ENCODE measurements at places on chromosomes 11 and 22.

- no peak for DNase-seq
Observed at GRCh38 chr22:37870273-37870672, 21.1 kb downstream of the EIF3L start.

- no peak for DNase-seq
Observed at GRCh38 chr11:74479732-74480123, 12.4 kb upstream of the KCNE3 start.

- peak; percentile 78 for DNase-seq
Observed at GRCh38 chr11:75429902-75430713, 2.9 kb downstream of the KLHL35 start.

DNA sequence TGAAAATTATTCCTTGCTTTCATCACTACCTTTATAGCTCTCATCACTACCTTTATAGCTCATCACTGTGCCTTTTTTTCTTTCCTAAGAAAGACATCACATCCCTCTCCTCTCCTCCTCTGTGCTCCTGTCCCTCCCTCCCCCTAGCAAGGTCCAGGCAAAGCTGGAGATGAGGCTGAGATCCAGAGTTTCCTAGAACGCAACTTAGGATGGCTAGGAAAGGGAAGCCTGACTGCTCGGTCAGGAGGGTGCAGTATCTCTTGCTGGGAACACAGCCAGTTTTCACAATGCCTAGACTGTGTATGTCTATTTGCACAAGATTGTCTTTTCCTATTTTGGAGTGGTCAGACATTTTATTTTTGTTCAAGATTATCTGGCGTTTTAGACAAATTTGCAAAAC, 24.7 kb downstream of the TUB start:
- no peak for DNase-seq

DNA sequence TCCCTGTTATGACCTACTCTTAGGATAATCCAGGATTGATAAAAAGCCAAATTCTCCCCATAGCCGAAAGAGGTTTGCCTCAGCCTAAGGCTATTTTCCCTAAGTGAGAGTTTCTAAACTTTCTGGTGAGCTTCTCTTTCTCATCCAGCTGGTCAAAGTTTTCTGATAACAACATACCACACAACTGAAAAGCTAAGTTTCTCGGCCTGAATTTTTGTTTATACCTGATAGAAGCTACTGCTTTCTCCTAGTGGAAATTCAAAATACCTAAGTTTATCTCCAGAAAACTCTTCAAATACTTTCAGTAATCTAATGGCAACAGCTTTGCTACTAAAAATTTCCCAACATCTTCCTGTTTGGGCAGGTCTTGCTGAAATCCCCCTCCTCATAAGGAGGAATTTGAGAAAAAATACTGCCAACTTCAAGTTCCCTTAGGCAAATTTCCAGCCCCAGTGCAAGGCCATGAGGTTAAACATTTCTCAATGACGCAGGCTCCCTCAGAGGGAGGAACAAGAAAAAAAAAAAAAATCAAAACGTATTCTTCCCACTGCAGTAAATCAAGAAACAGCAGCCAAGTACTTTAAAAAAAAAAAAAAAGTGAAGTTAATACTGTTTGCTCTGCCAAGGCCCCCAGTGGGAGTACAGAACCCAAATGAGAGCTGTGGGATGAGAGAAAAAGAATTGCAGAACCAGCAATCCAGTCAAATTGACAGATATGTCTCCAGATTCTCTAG, 127.0 kb downstream of the MRTFA start:
- peak; percentile 82 for DNase-seq

DNA sequence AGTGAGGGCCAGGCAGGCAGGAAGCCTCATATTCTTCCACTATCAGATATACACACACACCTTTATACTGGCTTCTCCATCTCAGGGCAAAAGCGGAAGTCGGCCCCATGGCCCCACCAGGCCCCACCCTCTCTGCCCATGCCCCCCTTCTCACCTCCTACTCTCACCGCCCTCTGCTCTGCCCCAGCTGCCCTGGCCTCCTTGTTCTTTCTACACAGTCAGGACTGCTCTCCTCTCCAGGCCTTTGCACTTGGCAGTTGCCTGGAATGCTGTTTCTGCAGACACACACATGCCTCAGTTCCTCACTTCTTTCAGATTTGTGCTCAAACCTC, 25.3 kb downstream of the OTOG start:
- no peak for DNase-seq

DNA sequence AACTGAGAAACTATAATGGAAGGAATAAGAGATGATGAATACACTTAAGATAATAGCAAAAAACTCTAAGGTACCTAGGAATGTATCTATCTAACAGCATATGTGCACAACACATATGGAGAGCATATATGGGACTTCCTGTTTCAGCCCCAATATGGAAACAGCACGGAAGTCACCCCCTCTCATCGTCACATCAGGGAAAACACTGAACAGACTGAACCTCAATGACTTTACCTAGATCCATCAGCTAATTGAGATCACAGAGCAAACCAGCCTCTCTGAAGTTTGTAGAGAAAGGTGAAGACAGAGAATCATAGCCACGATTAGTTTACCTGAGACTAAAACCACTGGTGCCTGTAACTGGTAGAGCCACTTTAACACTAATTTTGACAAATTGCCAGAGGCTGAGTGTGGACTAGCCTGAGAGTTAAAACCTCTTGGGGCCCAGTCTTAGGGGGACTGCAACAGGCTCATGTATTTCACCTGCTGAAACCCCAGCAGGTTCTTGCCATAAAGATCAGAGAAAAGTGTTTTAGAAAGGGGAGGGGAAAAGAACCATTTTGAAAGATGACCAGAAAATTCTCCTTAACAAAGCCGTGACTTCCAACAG, 722.6 kb downstream of the TBC1D22A start:
- no peak for DNase-seq

GRCh38 chr11:64511966-64512365, 79.1 kb upstream of the SLC22A12 start:
- no peak for DNase-seq

GRCh38 chr11:108568195-108568858, 25.2 kb downstream of the EXPH5 start:
- no peak for DNase-seq

DNA sequence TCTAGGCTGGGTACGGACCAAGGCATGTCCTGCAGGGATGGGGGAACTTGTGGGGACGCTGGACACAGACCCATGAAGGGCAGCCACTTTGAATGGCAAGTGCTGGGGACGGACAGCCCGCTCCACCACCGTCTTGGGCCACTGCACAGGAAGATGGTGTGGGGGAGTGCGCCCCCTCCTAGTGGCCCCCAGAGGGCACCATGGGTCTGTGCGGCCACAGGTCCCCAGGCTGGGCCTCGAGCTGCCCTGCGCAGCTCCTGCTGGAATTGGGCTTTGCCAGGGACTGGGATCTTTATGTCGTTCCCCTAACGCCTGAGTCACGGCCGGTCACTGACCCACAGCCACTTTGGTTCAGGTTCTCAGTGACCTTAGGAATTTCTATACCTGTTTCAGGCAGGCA, 44.4 kb downstream of the NAT10 start:
- DNase-seq, result no peak

GRCh38 chr11:122440811-122441665, 214.5 kb upstream of the UBASH3B start:
- peak; percentile 3 for DNase-seq

- no peak for DNase-seq
Observed at GRCh38 chr11:74012074-74012809, 3.4 kb upstream of the UCP3 start.

DNA sequence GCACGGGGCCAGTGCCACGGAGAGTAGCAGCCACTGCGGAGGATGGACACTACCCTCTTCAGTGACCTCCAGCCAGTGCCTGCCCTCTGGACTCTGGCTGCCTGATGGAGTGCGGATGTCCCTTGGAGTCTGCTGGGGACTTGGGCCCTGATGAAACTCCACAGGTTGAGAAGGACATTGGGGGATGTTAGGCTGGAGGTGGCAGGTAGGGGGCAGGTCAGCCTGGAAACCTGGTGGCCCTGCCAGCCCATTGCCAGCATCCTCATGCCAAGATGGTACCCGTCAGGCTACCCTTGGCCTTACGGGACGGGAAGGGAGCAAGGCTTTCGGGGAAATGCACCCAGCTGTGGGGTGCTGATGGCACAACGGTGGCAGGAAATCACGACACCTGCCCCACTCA, 4.0 kb downstream of the CABP7 start:
- no peak for DNase-seq

DNA sequence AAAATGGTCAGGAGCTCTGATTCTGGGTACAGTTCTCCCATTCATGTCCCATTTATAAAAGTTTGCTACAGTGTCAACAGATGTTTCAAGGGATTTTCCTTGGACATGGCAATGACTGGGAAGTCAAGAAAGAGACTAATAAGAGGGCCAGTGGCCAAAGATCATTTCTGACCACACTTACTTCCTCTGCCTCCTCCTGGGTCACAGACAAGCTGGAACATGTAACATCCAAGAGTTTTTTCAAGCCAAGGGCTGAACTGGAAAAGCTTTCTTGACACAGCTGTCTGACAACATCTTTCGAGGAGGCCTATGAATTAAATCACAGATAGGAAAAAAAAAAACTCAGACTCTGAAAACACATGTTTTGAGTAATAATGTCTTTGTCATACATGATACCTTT, 8.7 kb downstream of the COMMD9 start:
- no peak for DNase-seq

- no peak for DNase-seq
Observed at GRCh38 chr11:44236296-44236695, 73.6 kb downstream of the ALX4 start.

GRCh38 chr11:129610125-129610524, 205.5 kb upstream of the TMEM45B start:
- no peak for DNase-seq

GRCh38 chr11:19232910-19233503, 7.7 kb downstream of the E2F8 start:
- DNase-seq, result peak; percentile 50

DNA sequence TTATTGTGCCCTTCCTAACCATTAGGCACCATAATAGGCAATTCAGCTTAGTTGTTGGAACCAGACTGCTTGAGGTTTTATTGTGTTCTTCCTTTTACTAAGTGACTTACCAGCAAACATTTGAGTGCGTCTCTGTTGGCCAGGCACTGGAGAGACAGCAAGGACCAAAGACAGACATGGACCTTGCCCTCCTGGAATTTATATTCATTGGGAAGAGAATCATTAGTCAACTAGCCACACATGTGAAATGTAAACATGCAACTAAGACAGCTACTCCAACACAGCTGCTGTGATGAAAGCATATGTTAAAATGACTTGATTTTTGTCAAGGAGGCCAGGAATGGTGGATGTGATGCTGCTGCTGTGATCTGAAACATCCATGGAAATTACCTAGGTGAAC, 106.4 kb downstream of the TRAF6 start:
- DNase-seq, result no peak

DNA sequence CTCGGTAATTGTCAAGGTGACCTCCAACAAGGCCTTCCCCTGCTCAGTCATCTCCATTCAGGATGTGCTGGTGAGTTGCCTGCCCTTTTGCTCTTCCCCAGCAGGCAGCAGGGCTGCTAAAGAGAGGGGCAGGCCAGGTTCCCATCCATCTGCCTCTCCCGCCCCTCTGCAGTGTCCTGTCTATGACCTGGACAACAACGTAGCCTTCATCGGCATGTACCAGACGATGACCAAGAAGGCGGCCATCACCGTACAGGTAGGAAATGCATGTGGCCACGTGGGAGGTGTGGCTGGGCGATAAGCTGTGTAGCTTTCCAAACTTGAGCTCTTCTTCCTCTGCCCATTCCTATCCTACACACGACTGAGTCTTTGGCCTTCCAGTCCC, 4.0 kb downstream of the SIDT2 start:
- DNase-seq, result no peak

- DNase-seq, result peak; percentile 40
Observed at GRCh38 chr11:125141686-125142535, 22.6 kb upstream of the PKNOX2 start.

DNA sequence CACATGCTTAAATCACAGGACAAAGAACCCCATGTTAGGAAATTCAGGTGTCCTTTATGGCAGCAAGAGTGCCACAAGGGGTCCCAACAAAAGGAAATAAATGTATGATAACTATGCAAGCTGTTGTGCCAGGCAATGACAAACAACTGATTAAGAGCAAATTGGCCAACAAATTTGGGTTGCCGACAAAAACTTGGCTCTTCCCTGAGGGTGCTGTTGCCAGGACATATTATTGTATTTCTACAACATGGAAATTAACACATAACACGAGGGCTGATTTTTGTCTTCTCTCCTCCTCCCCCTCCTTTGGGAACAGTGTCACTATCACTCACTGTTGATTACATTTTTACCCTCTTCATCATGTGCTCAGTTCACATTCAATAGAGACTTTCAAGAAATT, 56.0 kb downstream of the LRRC4C start:
- DNase-seq, result no peak

- DNase-seq, result no peak
Observed at GRCh38 chr11:13055200-13055599, 46.1 kb downstream of the RASSF10 start.

- DNase-seq, result no peak
Observed at GRCh38 chr22:48065892-48066291, 1303.4 kb downstream of the TBC1D22A start.

GRCh38 chr11:64322925-64323260, 5.0 kb downstream of the PRDX5 start:
- DNase-seq, result no peak

GRCh38 chr22:37220543-37220981, 8.3 kb upstream of the SSTR3 start:
- DNase-seq, result peak; percentile 22

- DNase-seq, result no peak
Observed at GRCh38 chr11:134685793-134686380, 273.8 kb upstream of the B3GAT1 start.

- DNase-seq, result peak; percentile 17
Observed at GRCh38 chr22:46114518-46115387, 35.6 kb upstream of the PPARA start.

DNA sequence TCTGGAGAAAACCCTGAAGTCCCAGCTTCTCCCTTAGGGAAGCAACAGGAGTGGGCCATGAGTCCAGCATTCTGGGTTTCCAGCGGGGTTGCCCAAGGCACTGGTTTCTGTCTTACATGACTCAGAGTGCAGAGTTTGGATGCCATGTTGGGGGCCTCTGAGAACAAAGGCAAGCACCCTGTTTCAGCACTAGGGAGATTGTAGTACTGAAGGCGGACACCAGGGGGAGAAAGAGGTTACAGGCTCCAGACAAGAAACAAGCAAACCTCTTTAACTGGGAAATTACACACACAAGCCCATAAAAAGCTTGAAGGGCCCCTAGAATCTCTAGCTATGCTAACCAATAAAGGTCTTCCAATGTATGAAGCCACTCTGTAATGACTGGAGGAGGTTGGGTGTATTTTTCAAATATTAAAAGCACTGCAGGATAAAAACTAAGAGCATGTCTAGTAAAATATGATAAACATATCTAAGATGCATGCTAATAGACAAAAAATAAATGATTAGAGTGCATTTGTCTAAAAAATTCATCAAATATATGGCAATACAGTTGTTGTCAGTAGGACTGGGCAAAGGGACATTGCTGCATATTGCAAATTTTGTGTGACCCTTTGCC, 7.1 kb downstream of the MS4A6E start:
- DNase-seq, result peak; percentile 41

DNA sequence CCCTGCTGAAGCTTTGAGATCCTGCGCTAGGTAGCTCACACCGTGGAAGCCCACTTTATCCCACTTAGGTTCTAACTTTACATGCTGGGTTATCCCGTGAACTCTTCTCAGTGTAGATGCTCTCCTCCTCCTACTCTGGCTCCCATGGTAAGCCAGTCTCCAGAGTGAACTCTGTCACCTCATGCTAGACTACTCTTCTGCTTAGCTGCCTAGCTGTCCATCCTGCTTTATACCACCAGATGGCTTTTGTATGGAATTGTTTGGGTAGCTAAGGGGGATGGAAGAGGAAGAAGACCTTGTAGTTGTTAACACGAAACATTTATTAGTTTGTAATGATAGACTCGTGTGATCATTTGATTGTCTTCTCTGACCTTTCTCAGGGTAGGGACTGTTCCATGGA, 46.8 kb downstream of the EMSY start:
- DNase-seq, result no peak
